Large intestine (tissue), 12 donors: ENCODE measurements at places on chromosomes 7 and 10.

- peaks cover 5% of the 10 kb centered on the region for H3K4me1 ChIP-seq
- H3K36me3 ChIP-seq = peaks cover 19% of the 10 kb centered on the region
- peak overlapping the region; percentile 64 for H3K4me3 ChIP-seq
- no peak for DNase-seq
- H3K27me3 ChIP-seq = no peaks in the 10 kb centered on the region
These were observed 669 bp downstream of the PI4K2A start for GRCh38 chr10:97640868-97641811.

- peaks cover 3% of the 10 kb centered on the region for H3K4me1 ChIP-seq
- no peaks in the 10 kb centered on the region for H3K36me3 ChIP-seq
- no peak overlapping the region for H3K4me3 ChIP-seq
- H3K27ac ChIP-seq = no peak overlapping the region
- no peak for DNase-seq
These were observed 118.4 kb upstream of the CACUL1 start for GRCh38 chr10:118873091-118873737.

DNA sequence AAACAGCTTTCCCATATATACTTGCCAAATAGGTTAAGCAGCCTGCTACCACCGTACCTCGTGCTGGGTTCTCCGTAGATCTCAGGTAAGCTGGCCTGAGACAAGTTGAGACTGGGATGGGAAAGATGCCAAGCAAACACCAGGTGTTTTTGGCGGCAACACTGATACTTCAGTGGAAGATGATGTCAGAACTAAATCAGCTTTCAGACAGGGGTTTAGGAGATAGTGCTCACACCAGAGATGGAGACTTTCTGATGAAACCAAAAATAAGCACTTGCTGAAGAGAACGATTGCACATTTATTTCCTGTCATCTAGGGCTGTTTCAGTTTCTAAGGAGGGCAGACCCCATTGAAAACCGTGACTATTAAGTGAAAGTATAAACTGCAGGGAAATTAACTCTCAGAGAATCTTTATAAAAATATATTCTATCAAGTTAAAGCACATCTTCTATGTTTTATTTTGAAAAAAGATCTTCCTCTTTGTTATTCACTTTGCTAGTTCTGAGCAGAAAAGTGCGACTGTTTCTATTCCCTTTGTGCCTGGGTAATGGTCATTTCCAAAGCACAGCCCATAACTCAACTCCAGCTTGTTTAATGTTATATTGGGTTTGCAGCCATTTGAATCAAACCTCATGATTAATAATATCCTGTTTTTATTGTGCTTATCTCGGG is 149.9 kb downstream of the CPED1 start:
- H3K36me3 ChIP-seq = no peaks in the 10 kb centered on the region
- H3K27ac ChIP-seq = no peak overlapping the region
- H3K4me3 ChIP-seq = no peak overlapping the region
- no peaks in the 10 kb centered on the region for H3K4me1 ChIP-seq
- DNase-seq = no peak
- no peaks in the 10 kb centered on the region for H3K27me3 ChIP-seq

DNA sequence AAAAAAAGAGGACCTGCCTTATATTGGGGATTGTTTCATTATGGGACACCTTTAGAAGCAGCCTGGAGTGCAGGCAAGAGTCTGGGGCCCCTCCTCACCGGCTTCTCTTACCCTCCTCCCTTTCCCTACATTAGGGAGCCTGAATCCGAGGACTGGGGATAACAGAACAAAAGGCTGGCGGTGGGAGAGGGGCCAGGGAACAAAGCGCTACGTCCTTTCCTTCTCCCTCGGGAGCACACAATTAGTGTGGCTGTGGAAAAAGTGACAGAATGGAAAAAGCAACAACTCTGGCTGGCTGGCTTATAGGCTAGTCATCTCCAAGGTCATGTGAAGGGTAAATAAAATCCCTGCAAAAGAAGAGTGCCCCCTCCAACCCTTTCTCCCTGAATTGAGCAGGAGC is 74.7 kb downstream of the LSM5 start:
- H3K36me3 ChIP-seq = no peaks in the 10 kb centered on the region
- H3K4me1 ChIP-seq = no peaks in the 10 kb centered on the region
- DNase-seq = no peak
- no peak overlapping the region for H3K27ac ChIP-seq
- H3K4me3 ChIP-seq = no peak overlapping the region

GRCh38 chr10:63171255-63171855 is 38.2 kb downstream of the NRBF2 start:
- H3K27me3 ChIP-seq = no peaks in the 10 kb centered on the region
- DNase-seq = no peak
- peaks cover 50% of the 10 kb centered on the region for H3K36me3 ChIP-seq
- H3K4me3 ChIP-seq = no peak overlapping the region
- no peak overlapping the region for H3K27ac ChIP-seq

- H3K27me3 ChIP-seq = no peaks in the 10 kb centered on the region
- H3K4me3 ChIP-seq = no peak overlapping the region
These were observed 30.4 kb upstream of the DAGLB start for GRCh38 chr7:6478186-6478585.

- DNase-seq = peak; percentile 66
- H3K27ac ChIP-seq = peak overlapping the region; percentile 74
- H3K4me3 ChIP-seq = no peak overlapping the region
- peaks cover 28% of the 10 kb centered on the region for H3K4me1 ChIP-seq
- H3K36me3 ChIP-seq = peaks cover 2% of the 10 kb centered on the region
- no peaks in the 10 kb centered on the region for H3K27me3 ChIP-seq
These were observed 3.3 kb downstream of the PLEKHS1 start for GRCh38 chr10:113754768-113755167.

DNA sequence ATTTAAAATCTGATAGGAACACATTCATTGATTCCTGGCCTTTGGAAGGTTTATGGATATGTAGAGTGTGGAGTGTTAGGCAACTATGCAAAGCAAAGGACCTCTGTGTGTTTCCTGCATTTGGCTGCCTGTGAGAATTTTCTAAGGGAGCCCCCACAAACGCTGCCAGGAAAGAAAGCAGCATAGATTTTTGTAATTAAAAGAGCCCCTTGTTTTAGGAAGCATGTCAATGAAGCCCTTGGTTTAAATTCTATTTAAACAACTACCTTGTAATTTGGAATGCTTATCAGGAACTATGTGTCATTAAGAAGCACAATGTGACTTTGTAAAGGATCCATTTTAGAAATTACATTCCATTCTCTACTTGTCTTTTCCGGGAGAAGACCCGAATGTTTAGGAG is 742.5 kb downstream of the NXPH1 start:
- no peak overlapping the region for H3K27ac ChIP-seq
- DNase-seq = no peak
- no peaks in the 10 kb centered on the region for H3K4me1 ChIP-seq
- no peaks in the 10 kb centered on the region for H3K27me3 ChIP-seq
- H3K4me3 ChIP-seq = no peak overlapping the region

DNA sequence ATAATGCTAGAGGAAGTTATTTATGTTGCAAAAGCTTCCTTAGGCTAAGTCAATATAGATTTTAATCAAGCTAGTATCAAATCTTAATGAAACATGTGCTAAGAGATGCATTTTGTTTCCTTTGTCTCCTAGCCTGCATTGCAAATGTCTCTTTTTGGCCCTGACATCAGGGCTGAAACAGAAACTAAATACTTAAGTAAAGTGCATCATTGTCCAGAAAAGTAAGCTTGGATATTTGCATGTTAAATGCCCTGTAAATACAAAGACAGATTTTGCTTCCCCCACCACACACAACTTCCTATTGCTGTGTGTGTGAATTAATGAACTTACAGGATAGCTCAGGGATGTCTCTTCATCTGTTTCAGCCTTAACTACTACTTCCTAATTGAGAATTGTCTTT is 10.0 kb upstream of the STAMBPL1 start:
- H3K4me3 ChIP-seq = no peak overlapping the region
- no peak overlapping the region for H3K27ac ChIP-seq
- no peaks in the 10 kb centered on the region for H3K4me1 ChIP-seq

DNA sequence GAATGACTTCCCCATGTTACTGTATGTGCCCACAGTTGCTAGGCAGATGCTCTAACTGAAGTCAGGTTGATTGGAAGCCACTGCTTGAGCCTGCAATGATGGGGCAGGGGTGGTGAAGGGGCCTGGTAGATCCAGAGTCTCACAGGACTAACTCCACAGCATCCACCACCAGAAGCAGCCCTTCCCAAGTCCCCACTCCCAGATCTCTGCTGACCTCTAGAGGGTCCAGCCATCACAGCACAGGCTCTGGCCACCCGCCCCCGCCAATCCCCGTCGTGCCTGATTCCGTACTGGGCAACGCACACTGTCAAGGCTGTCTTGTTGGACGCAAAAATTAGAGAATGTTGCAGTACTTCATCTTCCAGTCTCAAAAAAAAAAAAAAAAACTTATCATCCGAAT is 136.8 kb upstream of the PDE1C start:
- no peak overlapping the region for H3K4me3 ChIP-seq
- H3K36me3 ChIP-seq = no peaks in the 10 kb centered on the region
- no peaks in the 10 kb centered on the region for H3K4me1 ChIP-seq
- peaks cover 14% of the 10 kb centered on the region for H3K27me3 ChIP-seq

DNA sequence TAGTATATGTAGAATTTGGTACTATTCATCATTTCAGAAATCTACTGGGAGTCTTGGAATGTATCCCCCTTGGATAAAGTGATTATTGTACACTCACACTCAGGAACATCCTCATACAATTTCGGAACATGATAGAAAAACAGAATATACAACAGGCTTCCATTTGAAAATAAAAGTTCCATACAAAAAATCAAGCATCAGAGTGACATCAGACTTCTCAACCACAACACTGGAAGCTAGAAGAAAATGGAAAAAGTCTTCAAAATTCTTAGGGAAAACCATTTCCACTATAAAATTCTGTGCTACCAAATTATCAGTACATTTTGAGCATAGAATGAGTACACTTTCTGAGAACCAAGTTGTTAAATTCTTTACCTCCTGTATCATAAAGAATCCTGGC is 8.8 kb downstream of the LYZL1 start:
- no peak for DNase-seq
- no peak overlapping the region for H3K4me3 ChIP-seq
- no peaks in the 10 kb centered on the region for H3K4me1 ChIP-seq
- H3K27ac ChIP-seq = no peak overlapping the region
- H3K36me3 ChIP-seq = no peaks in the 10 kb centered on the region

DNA sequence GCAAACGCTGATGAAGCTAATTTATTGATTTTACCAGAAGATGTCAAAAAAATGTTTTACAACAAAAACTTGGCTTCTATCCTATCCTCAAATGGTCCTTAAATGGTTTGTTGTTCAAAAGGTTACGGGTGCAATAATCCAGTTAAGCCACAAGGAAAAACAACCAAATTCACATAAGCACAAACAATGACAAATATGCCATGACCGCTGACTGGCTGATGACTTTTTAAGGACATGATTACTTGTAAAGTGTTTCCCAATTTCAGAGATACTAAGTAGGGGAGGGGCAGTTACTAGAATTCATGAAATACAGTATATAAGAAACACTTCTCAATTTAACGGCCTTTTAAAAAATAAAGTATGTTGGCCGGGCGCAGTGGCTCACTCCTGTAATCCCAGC is 28.8 kb downstream of the ABI1 start:
- no peak overlapping the region for H3K4me3 ChIP-seq
- no peak overlapping the region for H3K27ac ChIP-seq
- H3K4me1 ChIP-seq = no peaks in the 10 kb centered on the region
- no peaks in the 10 kb centered on the region for H3K36me3 ChIP-seq
- no peak for DNase-seq

DNA sequence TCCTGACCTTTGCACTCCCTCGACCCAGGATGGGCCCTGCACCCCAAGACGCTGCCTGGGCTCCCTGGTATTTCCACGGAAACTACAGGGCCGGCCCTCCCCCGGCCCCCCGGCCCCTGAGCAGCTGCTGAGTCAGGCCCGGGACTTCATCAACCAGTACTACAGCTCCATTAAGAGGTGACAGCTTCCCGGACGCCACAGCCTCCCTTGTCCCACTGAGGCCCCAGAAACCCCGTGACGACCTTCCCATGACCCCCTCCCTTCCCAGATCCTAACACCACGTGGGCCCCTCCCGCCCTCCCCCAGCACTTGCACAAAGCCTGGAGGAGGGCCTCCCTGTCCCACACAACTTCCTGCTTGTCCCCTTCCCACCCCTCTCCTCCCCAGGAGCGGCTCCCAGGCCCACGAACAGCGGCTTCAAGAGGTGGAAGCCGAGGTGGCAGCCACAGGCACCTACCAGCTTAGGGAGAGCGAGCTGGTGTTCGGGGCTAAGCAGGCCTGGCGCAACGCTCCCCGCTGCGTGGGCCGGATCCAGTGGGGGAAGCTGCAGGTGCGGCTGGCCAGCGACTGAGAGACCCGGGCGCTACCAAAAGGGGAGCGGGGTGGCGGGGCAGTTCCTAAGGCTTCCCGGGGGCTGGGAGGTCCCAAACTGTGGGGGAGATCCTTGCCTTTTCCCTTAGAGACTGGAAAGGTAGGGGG is 5.7 kb downstream of the NOS3 start:
- no peaks in the 10 kb centered on the region for H3K27me3 ChIP-seq
- H3K4me1 ChIP-seq = peaks cover 24% of the 10 kb centered on the region
- DNase-seq = peak; percentile 75
- H3K36me3 ChIP-seq = no peaks in the 10 kb centered on the region
- H3K4me3 ChIP-seq = no peak overlapping the region

DNA sequence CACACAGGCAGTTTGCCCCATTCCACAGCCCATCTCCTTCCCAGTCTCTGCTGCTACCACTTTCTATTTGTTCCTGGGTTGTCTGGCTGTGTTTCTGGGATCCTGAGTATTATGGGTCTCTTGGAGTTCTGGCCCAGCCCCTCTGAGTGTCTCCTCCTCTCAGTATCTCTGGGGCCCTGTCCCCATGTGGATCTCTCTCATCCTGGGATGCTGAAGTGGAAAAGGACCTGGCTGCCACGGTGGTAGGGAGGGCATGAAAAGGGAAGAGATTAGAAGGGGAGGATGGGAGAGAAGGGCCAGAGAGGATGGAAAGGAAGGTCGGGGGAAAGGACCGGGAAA is 54.5 kb upstream of the LBX1 start:
- peaks cover 75% of the 10 kb centered on the region for H3K27me3 ChIP-seq
- DNase-seq = no peak
- no peak overlapping the region for H3K27ac ChIP-seq
- no peaks in the 10 kb centered on the region for H3K4me1 ChIP-seq

DNA sequence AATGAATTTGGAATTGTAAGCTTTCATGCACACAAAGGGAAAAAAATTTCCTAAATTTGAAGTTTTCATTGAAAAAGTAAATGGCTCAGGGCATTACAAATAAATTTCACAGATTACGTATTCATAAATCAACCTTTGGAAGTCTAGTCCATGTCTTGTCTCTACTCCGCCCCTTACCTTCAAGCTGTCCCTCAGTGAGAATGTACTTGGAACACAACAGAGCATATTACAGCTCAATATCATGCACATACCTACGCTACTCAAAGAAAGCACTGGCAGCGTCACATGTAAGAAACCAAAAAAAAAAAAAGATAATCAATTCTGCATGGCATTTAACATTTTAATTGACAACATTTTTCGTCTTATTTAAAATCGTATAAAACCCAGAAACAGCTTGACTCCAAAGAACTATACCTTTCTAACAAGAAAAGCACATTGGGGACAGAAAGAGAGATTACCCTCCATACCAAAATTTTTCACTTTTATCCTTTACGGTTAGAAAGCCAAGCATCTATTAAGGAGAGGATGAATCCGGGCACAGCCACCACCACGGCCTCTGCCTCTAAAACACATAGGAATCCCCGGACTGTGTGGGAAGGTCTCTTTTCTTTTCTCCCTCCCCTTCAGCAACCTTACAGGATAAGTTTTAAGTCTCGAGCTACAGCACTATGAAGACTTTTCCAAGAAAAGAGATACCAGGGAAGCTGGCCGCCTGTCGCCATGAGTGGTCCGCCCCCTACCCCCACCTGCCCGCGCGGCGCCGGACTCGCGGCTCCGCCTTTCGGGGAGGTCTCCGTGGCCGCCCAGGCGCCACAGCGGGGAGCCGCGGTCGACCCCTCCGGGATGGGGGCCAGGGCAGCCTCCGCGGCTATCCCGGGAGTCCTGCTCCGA is 1.1 kb downstream of the JMJD1C start:
- peak overlapping the region; percentile 99 for H3K27ac ChIP-seq
- peak overlapping the region; percentile 100 for H3K4me3 ChIP-seq
- H3K27me3 ChIP-seq = no peaks in the 10 kb centered on the region
- H3K4me1 ChIP-seq = no peaks in the 10 kb centered on the region
- DNase-seq = peak; percentile 34
